Activated CD4-positive, alpha-beta T cell treated with anti-CD3 and anti-CD28 coated beads, Interleukin-2, amount 50 U/mL, for 16 hours (primary cell): ENCODE measurements at places on chromosomes 5 and 9.

DNA sequence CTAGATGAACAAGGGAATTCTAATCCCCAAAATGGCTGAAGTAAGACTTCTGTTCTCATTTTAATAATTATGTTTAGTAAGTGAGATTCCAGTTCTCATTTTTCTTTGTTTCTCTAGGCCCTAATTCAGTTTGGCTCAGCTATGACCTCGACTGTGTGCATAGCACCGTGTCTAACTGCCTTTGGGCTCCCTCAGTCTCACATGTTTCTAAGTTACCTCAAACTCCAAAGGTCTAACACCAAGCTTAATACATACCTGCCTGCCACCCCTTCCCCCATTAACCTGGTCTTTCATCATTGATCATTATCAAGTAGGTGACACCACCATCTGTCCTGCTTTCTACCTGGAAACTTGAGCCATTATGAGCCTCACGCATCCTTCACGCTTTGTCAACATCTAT is 273.2 kb downstream of the SAXO1 start:
- DNase-seq: no peak

DNA sequence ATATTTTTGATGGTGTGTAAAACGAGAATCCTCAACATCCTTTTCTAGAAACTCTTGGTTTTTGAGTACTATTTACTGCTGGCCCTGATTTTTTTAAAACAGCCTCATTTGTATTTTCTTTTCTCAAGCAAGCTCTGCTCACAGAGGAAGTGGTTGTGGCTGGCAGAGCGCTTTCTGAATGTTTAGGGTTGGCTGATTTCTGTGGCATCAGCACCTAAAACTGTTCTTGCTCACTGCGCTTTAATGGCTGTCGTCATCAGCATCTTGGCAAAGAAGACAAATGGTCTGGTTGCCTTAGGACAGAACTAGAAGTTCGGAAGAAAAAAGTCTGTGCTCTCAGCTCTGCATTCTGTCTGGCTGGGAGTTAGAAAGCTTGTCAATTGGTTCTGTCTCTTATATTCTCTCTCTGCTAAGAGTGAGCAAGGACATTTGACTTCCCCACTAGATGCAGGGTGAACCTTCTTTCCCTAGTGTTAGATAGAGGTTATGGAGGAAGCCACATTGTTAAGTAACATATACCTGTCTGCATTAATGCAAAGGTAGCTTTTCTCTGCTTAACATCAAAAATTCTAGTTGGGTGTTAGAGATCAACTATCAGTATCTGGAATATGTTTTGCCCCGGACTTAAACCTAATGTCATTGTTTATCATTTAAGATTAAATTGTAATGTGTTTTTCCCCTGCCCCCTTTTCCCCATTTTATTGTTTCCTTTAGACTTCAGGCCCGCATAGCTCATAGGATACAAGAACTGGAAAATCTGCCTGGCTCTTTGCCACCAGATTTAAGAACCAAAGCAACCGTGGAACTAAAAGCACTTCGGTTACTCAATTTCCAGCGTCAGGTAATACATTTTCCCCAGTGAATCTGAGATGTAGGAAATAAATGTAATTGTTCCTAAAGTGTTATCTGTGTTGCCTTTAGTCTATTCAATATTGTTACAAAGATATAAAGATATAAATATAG is 39.0 kb downstream of the SMARCA2 start:
- DNase-seq: peak; percentile 92

- DNase-seq: no peak
These were observed 1761.5 kb downstream of the MAT2B start for GRCh38 chr5:165266939-165267338.

- no peak for DNase-seq
These were observed 590 bp downstream of the HDAC3 start for GRCh38 chr5:141636106-141636412.

DNA sequence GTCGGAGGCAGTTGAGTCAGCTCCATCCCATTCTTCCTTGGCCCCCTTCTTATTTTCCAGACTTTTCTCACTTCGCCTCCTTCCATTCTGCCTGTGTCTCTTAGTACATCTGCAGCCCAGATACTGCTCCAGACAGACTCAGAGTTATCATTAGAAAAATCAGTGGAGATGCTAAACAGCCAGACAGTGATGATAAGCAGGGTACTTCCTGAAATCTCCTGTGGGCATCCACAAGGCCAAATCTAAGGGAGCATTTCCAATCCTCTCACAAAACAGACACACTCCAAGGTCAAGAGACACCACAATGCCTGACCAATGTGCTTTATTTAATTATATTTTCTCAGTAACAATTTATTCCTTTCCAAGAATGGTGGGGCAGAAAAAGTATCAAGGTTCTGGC is 14.5 kb upstream of the RLN1 start:
- no peak for DNase-seq

DNA sequence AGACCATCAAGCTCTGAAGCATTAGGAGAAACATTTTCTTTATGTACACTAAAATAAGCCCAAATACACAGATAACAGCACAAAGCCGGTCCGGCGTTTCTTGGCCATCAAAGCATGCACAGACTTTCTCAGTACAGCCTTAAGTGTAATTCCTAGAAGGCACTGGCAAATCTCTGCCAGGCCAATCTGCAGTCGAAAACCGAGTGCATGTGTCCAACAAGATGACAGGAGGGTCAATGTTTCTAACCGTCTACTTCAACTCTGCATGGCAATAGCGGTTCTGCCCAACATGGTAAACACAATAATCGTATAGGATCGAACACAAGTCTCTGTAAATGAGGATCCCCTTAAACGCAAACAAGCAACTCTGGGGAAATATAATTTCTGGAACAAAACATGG is 1.1 kb downstream of the ARL15 start:
- no peak for DNase-seq

DNA sequence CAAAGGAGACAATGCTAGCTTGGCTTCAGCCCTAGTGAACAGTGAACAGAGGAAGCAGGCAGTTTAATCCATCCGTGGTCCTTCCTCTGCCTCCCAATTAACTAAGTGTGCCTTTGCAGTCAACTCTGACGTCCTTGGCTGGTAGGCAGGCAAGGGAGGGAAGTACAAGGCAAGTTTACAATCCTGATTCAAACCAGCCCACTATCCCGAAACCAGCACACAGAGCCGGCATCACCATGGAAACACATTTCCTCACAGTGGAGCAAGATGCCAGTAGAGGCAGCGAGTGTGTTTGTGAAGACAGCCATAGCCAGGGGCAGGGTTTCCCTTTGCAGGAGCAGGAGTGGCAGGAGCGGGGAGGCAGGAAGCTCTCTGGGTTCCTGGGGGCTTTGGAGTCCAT is 73.9 kb downstream of the GOLPH3 start:
- no peak for DNase-seq

GRCh38 chr5:133147411-133147810 is 95.6 kb downstream of the HSPA4 start:
- DNase-seq: no peak

- no peak for DNase-seq
These were observed 89.2 kb downstream of the ACER2 start for GRCh38 chr9:19498015-19498414.

DNA sequence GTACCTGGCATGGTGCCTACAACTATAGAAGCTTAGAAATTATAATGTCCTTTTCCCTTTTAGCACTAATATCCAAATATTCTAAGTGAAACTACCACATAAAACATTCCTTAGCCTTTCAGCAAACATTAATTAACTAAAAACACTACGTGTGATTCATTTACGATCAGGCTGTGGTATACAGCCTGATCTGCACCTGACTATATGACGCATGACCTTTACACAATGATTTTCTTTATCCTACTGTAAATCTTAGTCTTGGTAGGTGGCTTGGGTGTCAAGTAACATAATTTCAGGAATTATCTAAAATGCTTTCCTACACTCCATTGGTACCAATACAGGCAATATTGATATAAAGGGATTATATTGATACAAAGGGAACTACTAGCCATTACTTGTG is 686.7 kb downstream of the DTWD2 start:
- no peak for DNase-seq

- DNase-seq: no peak
These were observed 3.1 kb downstream of the JADE2 start for GRCh38 chr5:134528556-134528955.
